ENCODE measurements at places on chromosomes 3 and 15.

DNA sequence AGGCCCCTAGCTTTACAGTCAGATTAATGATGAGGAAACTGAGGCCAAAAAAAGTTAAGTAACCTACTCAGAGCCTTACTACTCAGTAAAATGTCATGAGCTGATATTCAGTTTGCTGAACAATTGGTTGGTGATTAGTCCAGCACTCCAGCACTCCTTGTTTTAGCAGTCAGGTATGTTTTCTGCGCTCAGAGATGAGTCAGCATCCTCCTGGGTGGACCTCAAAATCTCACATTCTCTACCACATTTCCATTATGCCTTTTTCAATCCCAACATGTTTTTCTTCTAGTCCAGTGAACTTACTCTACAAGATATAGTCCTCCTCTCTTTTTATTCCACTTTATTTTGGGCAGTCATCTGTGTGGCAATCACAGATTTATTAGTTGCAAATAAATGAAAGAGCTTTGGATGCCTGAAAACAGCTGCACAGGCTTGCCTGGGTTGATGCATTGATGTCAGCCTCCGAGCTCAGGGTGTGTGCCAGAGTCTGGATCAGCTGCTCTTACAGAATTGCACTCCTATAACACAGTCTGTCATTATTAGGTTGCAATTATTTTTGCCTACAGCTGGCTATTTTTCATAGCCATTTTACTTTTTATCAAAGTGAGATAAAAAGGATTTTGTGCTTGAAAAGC lies 133.2 kb downstream of the ARPP21 start:
- DNase-seq: no peak

- DNase-seq: no peak
Measured at GRCh38 chr3:71547249-71548198, 36.0 kb downstream of the FOXP1 start.

- no peak for DNase-seq
Measured at GRCh38 chr3:157285966-157286365, 126.0 kb upstream of the CCNL1 start.

DNA sequence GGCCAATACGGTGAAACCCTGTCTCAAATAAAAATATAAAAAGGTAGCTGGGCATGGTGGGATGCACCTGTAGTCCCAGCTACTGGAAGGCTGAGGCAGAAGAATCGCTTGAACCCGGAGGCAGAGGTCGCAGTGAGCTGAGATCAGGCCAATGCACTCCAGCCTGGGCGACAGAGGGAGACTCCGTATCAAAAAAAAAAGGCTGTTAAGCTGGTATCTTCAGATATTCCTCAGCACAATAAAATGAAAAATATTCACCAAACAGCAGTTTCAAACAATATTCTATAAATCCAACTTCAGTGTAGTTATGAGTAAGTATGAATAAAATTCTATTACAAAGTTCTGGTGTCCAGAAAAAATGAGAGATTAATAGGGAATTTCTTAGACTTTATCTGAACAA lies 14.2 kb downstream of the DENND4A start:
- DNase-seq: no peak

DNA sequence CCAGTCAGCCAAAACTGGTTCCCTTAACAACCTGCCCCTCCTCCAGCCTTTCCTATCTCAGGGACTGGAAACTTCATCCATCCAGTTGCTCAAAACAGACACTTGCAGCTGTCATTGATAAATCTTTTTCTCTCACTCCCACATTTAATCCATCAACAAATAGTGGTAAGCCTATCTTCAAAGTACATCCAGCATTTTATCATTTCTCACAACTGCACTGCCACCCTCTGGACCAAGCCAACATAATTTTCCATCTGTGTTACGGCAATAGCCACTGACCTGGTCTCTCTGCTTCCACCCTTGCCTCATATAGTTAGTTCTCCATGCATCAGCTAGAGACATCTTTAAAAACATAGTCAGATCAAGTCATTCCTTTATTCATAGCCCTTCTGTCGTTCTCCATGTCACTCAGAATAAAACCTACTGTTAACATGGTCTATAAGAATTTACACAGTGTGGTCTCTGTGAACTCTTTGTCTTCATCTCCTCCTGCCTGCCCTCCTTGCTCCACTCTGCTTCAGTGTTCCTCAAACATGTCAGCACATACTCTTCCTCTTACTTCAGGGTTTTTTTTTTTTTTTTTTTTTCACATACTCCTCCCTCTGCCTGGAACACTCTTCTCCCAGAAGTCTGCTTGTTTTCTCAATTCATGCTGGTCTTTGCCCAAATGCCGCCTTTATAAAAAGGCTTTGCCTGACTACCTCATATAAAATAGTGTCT lies 102.5 kb upstream of the COL6A5 start:
- DNase-seq: no peak

DNA sequence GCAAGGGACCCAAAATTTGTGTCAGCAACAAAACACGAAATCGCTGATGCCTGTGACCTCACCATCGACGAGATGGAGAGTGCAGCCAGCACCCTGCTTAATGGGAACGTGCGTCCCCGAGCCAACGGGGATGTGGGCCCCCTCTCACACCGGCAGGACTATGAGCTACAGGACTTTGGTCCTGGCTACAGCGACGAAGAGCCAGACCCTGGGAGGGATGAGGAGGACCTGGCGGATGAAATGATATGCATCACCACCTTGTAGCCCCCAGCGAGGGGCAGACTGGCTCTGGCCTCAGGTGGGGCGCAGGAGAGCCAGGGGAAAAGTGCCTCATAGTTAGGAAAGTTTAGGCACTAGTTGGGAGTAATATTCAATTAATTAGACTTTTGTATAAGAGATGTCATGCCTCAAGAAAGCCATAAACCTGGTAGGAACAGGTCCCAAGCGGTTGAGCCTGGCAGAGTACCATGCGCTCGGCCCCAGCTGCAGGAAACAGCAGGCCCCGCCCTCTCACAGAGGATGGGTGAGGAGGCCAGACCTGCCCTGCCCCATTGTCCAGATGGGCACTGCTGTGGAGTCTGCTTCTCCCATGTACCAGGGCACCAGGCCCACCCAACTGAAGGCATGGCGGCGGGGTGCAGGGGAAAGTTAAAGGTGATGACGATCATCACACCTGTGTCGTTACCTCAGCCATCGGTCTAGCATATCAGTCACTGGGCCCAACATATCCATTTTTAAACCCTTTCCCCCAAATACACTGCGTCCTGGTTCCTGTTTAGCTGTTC lies 34.9 kb downstream of the CHDH start:
- no peak for DNase-seq

- DNase-seq: no peak
Measured at GRCh38 chr3:42036483-42036823, 54.7 kb upstream of the TRAK1 start.

GRCh38 chr3:40009991-40010390 lies 200.6 kb downstream of the MYRIP start:
- no peak for DNase-seq

DNA sequence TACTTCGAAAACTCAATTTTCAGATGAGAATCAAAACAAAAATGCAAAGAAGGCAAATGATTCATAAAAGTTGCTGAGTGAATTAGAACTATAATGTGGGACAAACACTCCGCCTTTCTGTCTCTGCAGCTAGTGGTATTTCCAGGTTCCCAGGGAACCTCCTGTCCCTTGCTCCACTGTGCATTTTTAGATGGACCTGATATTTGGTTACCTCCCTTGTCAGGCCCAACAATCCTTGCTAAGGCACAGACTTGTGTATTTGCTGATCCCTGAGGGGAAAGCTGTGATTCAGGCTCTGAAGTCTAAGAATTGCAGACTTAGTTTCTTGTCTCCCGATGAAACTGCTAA lies 162.7 kb downstream of the LPP start:
- no peak for DNase-seq

GRCh38 chr15:31324806-31325594 lies 1.6 kb upstream of the KLF13 start:
- DNase-seq: no peak

GRCh38 chr3:156720826-156721225 lies 46.4 kb downstream of the TIPARP start:
- DNase-seq: no peak

- DNase-seq: no peak
Measured at GRCh38 chr3:171385086-171385485, 75.1 kb downstream of the TNIK start.

GRCh38 chr3:45830121-45830520 lies 11.8 kb downstream of the LZTFL1 start:
- no peak for DNase-seq

DNA sequence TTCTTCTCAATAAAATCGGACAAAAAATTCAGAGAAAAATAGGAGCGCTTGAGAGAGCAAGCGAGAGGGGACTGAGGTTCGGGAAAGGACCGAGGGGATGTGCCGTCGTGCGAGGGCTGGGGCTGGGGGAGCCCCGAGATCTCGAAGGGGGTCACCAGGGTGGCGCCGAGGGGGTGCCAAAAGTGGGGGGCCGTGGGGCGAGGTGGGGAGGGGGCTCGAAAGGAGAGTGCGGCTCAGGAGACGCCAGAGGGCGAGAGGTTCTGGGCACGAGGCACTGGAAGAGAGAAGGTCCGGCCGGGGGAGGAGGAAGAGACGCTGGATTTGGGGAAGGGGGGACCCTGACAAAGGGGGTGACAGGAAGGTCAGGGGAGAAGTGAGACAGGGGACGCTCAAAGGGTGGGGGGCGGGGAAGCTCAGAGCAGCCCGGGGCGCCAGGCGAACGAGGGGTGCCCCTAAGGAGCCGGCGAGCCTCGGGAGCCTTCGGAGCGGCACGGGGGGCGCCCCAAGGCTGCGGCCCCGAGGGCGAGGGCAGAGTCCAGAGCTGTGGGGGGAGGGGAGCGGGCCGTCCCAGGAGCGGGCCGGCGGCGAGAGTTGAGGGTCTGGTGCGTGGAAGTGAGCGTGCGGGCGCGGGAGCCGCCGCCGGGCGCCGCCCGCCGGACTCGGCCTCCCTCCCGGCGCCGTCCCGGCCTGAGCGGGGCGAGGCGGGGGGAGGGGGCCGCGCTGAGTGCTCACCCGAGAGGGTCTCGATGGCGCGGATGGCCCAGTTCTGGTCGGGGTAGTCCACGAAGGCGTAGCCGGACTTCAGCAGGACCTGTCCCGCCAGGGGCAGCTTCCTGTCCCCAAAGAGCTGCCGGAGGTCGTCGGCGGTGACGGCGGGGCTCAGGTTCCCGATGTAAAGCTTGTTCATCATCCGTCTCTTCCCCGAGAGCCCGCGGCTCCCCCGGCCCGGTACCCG lies 514 bp downstream of the IGF2BP2 start:
- DNase-seq: peak; percentile 39

DNA sequence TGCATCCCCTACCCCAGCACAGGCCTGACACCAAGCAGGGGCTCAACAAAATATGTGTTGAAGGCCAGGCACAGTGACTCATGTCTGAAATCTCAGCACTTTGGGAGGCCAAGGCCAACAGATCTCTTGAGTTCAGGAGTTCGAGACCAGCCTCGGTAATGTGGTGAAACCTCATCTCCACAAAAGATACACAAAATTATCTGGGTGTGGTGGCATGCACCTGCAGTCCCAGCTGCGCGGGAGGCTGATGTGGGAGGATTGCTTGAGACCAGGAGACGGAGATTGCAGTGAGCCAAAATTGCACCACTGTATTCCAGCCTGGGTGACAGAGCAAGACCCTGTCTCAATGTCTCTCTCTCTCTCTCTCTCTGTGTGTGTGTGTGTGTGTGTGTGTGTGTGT lies 30.7 kb upstream of the CYP11A1 start:
- DNase-seq: no peak

DNA sequence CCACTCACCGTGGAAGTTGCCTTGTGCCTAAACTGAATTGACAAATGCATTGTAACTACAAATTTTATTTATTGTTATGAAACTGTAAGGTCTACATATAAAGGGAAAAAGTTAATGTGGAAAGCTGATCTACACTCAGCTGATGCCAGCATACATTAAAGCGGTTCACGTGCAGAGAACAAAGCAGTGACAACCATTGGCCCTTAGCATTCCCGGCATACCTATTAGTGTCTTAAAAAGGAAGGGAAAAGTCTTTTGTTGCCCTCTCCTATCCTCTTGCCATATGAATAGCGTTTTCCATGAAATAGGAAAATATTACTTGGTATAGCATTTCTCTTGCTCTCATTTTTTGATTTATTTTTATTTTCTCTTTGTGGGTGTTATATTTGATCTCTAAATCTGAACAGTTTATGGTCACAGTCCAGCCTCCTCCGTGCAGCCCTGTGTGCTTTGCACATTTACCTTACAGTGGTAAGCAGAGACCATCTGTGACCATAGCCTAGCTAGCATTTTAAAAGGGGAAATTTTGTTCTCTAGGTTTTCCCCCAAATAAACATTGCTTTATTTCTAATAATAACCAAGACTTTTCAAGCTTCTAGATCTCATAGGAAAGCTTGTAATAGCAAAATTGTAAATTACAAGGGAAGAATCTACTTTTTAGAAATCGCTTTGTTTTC lies 89.7 kb upstream of the CGNL1 start:
- no peak for DNase-seq

GRCh38 chr3:128548426-128549282 lies 55.7 kb upstream of the GATA2 start:
- DNase-seq: no peak

GRCh38 chr3:60047426-60048200 lies 997.8 kb upstream of the CFAP20DC start:
- no peak for DNase-seq

DNA sequence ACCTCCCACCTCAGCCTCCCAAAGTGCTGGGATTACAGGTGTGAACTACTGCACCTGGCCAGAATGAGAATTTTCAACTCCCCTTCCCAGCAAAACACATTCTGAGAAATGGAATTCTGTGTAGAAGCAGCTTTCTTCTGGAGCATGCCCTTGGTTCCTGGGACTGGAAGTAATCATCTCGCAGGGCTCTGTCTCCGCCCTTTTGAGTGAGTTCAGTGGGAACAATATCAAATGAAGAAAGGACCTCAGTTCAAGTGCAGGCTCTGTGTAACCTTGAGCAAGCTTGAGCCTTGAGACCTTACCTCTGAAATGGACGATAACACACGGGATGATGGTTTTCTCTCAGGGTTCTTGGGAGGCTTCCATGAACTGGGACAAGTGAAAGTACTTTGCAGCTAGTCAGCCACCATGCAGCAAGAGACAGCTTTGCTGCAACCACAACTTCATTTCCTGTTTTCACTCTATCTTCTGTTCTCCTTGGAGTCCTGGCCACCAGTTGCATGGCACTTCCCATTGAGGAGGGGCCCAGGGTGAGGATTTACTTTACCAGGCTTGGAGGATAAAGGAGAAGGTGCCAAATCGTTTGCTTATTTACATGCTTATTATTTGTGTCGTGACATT lies 35.7 kb upstream of the IGF1R start:
- DNase-seq: no peak

DNA sequence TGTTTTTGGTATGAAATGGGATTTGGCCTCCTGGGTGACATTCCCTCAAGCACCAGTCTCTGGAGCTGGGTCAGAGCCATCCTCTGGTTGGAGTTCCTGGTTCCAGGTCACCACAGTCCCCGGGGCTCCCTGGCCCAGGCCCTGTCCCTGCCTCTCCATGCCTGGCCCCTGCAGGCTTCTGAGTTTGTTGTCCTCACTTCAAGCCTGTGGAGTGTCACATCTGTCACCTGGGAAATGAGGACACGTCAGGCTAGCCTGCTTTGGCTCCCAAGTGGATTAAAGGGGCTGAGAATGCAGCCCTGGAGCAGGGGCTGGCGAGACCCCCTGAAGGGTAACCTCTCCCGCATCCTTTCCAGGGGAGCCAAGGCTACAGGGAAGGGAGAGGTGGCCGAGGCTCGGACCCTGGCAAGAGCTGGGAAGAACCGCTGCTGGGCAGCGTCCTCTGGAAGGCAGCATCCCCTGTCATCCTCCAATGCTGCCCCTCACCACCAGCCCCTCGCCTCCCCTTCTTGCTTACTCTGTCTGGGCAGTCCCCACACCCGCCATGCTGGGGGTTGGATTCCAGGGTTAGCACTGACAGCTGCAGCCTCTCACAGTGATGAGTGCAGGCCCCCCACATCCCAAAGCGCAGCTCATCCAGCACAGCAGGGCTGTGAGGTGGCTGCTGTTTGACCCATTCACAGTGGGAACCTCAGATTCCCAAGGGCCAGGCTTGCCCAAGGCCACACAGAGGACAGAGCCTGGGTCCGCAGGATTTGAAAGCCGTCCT lies 75.5 kb upstream of the IQSEC1 start:
- no peak for DNase-seq
